ENCODE measurements at places on chromosomes 7 and 10.
A peak's percentile ranks its signal among the peaks of the same experiment; 100 is the strongest.

DNA sequence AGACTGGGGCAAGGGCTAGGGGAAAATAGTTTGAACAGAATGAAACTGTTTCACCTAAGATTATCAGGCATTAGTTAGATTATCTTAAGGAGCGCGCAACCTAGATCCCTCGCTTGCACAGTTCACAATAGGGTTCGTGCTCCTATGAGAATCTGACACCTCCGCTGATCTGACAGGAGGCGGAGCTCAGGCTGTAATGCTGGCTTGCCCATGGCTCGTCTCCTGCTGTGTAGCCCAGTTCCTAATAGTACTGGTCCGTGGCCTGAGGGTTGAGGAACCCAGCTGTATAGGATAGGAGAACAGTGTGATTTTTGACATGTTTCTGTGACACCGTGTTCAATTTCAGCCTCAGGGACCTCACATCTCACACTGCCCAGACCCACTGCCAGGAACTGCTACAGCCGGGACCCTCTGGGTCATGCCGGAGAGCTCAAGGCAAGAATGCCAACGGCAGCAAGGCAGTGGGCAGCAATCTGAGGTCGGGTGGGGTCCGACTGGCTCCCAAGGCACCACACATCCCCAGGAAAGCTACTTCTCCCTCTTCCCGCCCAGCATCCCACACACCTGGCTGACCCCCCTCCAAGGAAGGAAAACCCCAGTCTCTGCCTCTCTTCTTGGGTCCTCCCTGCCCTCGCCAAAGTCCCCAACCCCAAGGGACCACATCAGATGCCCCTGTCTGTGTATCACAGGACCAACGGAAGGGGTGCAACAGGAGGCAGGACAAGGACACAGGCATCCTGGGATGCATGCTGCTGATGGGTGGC, 31.7 kb downstream of the CAMK2B start:
- DNase-seq = no peak

GRCh38 chr10:4514445-4515108, 311.4 kb upstream of the AKR1E2 start:
- peak; percentile 9 for DNase-seq

GRCh38 chr10:76035206-76036110, 604.0 kb downstream of the LRMDA start:
- DNase-seq = no peak

DNA sequence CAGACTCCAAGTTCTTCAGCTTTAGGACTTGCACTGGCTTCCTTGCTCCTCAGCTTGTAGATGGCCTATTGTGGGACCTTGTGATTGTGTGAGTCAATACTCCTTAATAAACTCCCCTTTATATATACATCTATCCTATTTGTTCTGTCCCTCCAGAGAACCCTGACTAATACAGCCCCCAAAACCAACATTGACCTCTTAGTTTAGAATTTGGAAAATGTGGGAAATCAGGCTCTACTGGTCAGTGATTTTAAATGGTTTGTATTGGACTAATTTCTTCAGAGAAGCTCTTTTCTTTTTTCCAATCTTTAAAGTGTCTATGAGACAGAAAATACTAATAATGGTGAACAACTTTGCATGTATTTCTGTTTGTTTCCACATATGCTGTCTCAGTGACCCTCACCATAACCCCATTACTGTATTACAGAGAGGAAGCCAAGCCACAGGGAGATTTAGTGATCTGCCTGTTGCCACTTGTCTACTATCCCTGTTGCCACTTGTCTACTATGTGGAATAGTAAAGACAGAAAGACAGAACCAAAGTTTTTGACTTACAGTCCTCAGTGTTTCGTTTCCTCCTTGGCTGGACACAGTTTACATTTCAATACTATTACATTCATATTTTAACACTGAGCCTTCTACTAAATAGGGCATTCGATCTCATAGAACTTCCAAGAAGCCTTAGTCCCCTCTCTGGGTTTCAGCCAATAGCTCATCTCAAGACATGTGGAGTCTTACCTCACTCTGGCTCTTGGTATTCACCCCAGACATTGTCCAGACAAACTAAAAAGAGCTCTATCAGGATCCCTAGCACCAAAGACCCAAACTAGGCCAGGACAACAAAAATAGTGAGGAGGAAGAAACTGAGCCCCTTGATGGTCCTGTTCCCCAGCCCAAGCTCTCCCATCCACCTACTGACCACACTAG, 121.0 kb downstream of the AKR1D1 start:
- no peak for DNase-seq

- DNase-seq = no peak
These were observed 50.9 kb upstream of the PAPSS2 start for GRCh38 chr10:87608756-87609155.

DNA sequence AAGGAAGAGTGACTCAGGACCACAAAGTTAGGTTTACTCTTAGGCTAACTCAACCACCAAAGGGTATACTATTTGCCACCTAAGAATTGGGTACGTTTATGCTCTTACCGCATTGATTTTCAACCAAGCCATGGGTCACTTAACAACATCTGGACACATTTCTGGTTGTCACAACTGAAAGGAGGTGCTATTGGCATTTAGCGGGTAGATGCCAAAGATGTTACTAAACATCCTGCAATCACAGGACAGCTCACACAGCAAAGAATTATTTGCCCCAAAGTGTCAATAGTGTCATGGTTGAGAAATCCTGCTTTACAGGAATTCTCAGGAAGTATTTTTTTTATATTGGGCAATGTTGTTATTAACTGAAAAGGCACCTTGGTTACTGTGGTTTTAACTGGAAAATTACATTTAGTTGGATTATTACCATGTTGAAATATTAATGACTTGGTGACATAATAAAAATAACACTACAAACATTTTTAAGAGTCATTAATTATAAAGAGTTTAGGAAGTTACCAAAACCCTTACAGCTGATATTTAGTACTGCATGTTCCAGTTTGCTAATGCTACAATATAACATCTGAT, 185.0 kb upstream of the TMEM196 start:
- no peak for DNase-seq

GRCh38 chr7:122885583-122886356, 490 bp downstream of the CADPS2 start:
- no peak for DNase-seq

DNA sequence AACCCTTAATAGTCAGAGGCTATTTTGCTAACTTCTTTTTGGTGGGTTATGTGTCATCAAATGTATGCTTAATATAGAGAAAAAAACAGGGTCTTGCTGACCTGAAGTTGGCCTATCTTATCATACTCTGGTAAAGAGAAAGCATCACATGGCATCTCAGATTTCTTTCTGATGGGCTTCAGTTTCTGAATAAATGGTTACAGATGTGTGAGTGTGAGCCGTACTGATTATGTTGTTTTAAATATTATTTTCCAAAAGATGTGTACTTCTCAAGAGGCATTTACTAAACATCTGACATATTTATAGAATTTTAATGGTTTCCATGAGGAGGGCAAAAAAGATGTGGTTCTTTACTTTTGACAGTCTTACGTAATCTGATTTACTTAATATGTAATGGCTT, 28.4 kb downstream of the BBS9 start:
- DNase-seq = no peak

DNA sequence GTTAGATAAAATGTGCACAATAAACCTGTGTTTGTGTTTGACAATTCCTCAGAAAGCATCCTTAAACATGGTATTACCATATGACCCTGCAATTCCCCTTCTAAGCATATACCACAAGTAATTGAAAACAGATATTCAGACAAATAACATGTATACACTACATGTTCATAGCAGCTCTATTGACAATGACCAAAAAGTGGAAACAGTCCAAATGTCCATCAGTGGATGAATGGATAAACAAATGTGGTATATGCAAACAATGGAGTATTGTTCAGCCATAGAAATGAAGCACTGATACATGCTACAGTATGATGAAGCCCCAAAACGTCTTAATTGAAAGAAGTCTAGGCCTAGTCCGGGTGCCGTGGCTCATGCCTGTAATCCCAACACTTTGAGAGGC, 280.1 kb downstream of the OTUD1 start:
- DNase-seq = no peak

DNA sequence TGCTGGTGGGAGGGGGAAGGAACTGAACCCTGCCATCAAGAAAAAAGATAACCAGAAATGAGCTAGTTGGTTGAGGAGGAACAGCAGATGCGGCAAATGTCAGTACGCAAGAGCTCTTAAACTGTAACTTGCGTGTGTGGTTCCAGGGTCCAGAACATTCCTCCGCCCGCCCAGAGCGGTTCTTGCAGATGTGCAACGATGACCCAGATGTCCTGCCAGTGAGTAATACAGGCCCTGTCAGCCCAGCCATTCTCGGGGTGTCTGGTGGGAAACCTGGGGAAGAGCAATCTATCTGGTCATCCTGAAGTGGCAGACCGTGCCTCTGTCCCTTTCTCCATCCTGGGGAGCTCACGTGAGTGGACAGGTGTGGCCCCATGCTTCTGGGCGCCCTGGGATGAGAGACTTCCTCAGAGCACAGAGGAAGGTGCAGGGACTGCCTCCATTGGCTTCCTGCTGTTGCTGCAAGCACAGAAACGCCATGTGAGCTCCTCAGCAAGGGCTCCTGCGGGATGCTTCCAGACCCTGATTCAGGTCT, 50.5 kb upstream of the ZMIZ2 start:
- DNase-seq = no peak

- DNase-seq = no peak
These were observed 277.2 kb upstream of the TAC1 start for GRCh38 chr7:97454636-97455035.

DNA sequence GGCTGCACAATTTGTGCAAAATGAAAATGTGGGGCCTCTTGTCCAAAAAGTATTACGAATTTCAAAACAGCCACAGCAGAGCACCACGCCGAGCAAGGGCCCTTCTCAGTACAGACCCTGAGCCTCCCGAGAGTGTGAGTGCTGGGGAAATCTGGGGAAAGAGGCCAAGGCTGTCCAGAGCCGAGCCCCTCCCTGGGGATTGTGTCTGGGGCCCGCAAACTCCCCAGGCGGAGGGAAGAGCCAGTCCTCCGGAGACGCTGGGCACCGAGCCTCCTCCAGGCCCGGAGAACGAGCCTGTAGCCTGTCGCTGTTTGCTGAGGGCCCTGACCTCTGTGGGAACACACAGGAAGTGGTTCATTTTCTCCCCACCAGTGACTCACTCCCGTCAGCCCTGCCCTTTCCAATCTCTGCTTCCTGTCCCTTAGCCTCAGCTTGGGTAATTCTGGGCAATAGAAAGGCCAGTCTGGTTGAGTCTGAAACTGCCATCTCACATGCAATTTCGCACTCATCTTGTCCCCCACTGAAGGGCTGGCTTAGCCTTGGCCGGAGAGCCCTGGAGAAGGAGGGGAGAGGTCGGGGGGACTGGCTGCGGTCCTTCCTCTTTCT, 19.5 kb upstream of the GNA12 start:
- peak; percentile 75 for DNase-seq

- DNase-seq = no peak
These were observed 46.9 kb upstream of the KDM7A start for GRCh38 chr7:140223515-140224221.

- no peak for DNase-seq
These were observed 39.5 kb downstream of the EBF3 start for GRCh38 chr10:129924375-129925085.

- DNase-seq = no peak
These were observed 108.7 kb downstream of the RAPGEF5 start for GRCh38 chr7:22248111-22248809.

GRCh38 chr10:34374356-34375045, 440.6 kb downstream of the PARD3 start:
- DNase-seq = peak; percentile 0

- no peak for DNase-seq
These were observed 66.5 kb upstream of the SHTN1 start for GRCh38 chr10:117071286-117072050.

DNA sequence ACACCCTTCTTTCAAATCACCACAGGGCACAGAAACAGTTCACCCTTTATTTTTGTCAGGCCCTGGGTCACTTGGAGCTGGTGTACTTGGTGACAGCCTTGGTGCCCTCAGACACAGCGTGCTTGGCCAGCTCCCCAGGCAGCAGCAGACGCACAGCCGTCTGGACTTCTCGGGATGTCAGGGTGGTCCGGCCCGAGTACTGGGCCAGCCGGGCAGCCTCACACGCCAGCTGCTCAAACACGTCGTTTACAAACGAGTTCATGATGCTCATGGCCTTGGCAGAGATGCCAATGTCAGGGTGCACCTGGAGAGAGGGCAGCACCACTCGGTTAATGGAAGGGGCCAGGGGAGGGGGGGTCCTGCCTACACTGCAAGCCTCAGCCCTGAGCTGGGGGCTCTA, 2.5 kb downstream of the H2BK1 start:
- no peak for DNase-seq

DNA sequence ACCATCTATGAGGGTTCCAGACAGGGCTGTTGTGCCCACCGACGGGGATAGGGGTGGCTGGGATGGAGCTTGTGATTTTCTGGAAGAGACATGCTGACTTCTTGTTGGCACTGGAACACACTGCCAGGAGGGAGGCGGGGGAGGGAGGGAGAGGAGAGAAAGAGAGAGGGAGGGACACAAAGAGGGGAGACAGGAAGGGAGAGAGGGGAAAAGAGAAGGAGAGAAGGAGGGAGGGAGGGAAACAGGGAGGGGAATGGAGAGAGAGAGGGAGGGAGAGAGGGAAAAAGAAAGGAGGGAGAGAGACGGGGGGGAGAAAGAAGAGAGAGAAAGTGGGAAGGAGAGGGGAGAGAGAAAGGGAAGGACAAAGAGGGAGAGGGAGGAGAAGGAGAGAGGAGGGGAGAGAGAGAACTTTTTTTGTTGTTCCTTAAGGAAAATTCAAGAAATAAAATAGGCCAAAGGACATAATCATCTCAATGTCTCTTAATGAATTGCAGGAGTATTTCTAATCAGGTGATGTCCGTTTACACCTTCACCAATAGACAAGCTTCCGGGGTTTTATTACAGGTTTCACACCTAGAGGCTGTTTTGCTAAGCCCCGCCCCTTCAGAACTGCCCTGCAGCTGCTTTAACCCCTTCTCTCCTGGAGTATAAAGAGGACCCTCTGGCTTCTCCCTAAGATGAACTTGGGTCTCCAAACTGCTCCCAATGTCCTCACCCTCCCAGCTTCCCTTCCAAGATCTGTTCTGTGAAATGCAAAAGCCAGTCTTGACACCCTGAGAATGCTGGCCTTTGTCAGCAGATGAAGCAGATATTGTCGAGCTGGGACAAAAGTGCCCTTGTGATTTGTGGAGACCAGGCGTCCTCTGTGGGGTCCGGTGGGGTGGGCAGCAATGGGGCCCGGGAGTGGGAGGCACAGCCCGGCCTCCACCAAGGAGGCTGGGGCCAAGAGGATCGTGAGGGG, 82.0 kb upstream of the GTF2IRD1 start:
- DNase-seq = peak; percentile 17

DNA sequence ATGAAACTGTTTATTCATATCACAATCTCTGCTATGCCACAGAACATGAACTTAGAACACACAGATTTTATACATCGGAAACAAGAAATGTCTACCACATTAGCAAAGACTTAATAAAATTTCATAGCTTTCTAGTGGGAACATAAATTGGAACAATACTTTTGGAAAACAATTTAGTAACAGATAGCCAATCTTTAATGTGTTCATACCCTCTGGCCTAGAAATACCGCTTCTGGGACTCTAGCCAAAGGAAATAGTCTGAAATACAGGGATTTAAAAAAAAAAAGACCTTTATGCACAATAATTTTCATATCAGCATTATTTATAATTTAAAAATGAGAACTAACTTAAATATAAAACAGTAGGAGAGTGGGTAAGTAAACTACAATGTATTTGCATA, 168.5 kb downstream of the PLXNA4 start:
- DNase-seq = no peak

GRCh38 chr7:150942001-150942590, 36.0 kb downstream of the KCNH2 start:
- peak; percentile 27 for DNase-seq

GRCh38 chr7:157523371-157523765, 186.6 kb downstream of the DNAJB6 start:
- no peak for DNase-seq

Measured in CD4-positive, alpha-beta T cell treated with Interleukin-4 for 1 hour (primary cell).